ENCODE measurements at places on chromosomes 16 and 17.

DNA sequence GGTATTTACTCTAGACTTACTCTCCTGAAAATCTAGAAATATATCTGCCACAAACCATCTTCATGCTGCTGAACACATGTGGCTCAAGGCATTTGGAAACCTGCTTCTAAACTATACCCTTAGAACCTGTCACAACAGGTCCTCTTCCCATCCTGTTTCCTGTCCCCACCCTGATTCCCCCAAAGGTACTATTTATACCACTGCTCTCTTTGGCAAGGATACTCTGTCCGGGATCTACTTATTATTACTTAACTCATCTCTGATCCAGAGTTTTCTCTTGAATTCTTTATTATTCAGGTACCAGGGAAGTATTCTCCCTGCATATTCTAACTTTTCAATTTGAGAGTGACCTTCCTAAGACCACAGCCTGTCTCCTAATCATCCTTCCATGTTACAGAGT, 33.4 kb downstream of the TRAF4 start:
- DNase-seq = no peak

DNA sequence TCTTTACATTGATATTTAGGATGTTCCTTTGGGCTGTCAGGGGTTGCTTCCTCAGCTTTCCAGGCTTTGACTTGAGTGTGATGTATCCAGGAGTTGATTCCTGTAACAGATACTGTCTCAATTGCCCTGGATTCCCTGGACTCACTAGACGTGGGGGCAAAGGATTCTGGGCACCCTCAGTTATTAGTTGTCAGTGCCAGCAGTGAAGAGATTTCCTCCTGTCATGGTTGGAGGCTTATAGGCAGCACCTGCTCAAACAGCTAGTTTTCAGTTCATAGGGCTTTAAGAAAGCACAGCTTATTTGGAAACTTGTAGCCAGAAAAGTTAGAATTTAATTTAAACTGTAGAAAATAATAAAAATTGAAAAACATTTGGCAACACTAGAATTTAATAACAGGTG, 9.5 kb upstream of the B4GALNT2 start:
- no peak for DNase-seq

- no peak for DNase-seq
Observed at GRCh38 chr17:50184611-50185398, 16.6 kb downstream of the COL1A1 start.

- no peak for DNase-seq
Observed at GRCh38 chr16:3485821-3486505, 9.3 kb downstream of the C16orf90 start.

Data from stimulated activated CD8-positive, alpha-beta memory T cell treated with anti-CD3 and anti-CD28 coated beads, Interleukin-7, amount 100 ng/mL, for 24 hours (primary cell).